SJCRH30 (cell line): ENCODE measurements at places on chromosomes 7 and 10. TPM values are rescaled to one million over a fixed set of nuclear protein-coding genes. Genes with fewer than 3 reads are reported as not detected.

The TRIM50 gene
- not detected in 2 replicates for total RNA-seq

The PRKG1 gene
- total RNA-seq, result 2.6 and 3.0 TPM in 2 replicates

The SPAM1 gene
- not detected in 2 replicates for total RNA-seq

DNA sequence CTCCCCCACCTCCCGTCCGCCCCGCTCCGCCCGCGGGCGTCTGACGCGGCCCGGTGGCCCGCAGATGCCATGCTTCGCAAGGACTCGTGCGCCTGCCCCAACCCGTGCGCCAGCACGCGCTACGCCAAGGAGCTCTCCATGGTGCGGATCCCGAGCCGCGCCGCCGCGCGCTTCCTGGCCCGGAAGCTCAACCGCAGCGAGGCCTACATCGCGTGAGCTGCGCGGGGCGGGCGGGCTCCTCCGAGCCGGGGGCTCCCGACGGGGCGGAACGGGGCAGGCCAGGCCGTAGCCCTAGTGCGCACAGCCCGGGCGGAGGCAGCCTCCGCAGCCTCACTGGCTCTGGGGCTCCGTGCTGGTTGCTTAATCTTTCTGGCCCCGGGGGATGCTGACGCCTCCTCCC, 2.8 kb downstream of the ASIC3 start:
- H3K4me3 ChIP-seq, result no peak overlapping the region
- H3K27me3 ChIP-seq, result no peaks in the 10 kb centered on the region
- no peaks in the 10 kb centered on the region for H3K36me3 ChIP-seq
- DNase-seq, result no peak
- H3K4me1 ChIP-seq, result peaks cover 36% of the 10 kb centered on the region

DNA sequence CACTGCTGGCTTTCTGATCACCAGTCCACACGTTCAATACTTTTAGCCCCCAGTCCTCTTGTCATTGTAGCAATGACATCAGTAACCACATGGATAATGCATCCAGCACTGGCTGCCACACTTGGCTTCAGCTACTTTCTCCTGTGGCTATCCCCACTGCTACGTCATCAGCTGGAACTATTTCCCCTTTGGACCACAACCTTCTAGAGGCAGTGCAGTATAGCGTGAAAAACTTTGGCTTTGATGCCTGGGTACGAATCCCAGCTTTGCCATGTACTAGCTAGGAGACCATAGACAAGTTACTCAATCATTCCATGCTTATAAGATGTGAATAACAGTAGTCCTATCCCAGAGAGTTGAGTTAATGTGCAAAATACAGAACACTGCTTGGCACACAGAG, 63.2 kb downstream of the CCDC3 start:
- no peaks in the 10 kb centered on the region for H3K36me3 ChIP-seq
- H3K27me3 ChIP-seq, result no peaks in the 10 kb centered on the region
- no peaks in the 10 kb centered on the region for H3K4me1 ChIP-seq
- no peak overlapping the region for H3K27ac ChIP-seq
- H3K4me3 ChIP-seq, result no peak overlapping the region
